ENCODE measurements at places on chromosomes 3 and 15. TPM values are rescaled to one million over a fixed set of nuclear protein-coding genes. Genes with fewer than 3 reads are reported as not detected.

- no peak for DNase-seq
Observed at GRCh38 chr3:108728105-108728504, 29.1 kb downstream of the RETNLB start.

GRCh38 chr15:54810496-54810895 is 386.2 kb downstream of the RSL24D1 start:
- no peak for DNase-seq

DNA sequence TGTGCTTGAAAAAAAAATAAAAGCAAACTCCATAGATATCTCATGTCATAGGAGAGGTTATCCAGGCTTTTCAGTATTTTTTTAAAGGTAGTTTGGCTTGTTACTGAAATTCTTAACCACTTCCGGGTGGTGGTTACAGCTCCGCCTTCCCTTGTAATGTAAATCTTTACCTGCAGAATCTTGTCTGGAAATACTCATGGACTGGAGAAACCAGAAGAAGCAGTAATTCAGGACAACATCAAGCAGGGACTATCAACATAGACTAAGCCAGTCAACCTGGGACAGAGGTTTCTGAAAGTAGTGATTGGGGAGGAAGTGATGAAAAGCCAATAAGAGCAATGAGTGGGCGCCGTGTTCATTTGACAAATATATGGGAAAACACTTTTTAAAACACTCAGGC is 78.9 kb upstream of the SKOR1 start:
- DNase-seq, result no peak

- no peak for DNase-seq
Observed at GRCh38 chr3:46484388-46484787, 13.4 kb upstream of the RTP3 start.

DNA sequence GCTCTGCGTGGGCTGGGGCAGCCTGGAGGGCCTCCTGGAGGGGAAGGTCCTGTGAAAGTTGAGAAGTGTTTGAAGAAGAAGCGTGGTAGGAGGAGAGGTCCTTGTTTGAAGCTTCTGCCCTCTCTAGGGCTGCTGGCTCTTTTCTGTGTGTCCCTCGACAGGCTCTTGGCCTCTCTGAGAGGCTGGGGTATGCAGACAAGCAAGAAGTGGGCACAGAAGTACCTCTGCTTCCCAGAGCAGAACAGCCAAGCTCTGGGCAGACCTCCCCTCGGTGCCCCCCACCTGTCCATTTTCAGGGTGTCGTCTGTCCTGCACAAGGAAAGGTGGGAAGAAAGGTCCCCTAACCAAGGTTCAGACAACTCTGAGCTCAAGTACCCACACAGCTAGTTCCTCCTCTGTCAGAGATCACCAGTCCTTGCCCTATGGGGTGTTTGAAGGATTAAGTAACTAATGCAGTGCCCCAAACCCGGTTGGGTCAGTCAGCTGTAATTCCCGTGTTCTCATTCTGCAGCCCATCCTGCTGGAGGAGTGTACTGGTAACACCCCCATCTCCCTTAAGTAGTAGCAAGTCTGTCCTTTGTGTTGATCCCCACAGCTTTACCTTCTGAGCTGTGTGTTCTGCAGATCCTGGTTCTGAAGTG is 6.3 kb downstream of the CSK start:
- DNase-seq, result no peak

The ICE2 gene
- 71.4 TPM for total RNA-seq

- no peak for DNase-seq
Observed at GRCh38 chr3:5476403-5476802, 288.9 kb downstream of the EDEM1 start.

DNA sequence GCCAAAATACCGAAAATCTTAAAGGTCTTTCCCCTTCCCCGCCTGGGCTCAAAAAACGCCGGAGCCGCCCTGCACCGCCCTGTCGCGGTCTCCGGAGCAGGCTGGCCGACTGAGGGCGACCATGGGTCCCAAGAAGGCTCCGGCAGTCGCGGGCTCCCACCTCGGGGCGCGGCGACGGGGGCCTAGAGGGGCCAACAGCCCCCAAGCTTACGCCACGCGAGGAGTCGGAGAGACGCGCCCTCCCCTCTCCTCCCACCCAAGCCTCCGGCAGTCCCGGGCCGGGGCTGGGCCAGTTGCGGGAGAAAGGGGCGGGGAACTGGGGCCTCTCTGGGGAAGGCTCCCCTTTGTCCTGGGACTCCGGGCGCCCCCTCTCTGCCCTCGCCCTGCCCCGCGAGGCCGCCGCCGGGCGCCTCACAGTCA is 69.2 kb downstream of the GOLGA8B start:
- DNase-seq, result peak; percentile 39

- DNase-seq, result no peak
Observed at GRCh38 chr3:113844622-113845222, 6.1 kb downstream of the GRAMD1C start.

The FANCD2OS gene
- total RNA-seq, result not detected

The CCDC54 gene
- total RNA-seq, result not detected

GRCh38 chr3:48788544-48789162 is 59.0 kb downstream of the PRKAR2A start:
- no peak for DNase-seq

DNA sequence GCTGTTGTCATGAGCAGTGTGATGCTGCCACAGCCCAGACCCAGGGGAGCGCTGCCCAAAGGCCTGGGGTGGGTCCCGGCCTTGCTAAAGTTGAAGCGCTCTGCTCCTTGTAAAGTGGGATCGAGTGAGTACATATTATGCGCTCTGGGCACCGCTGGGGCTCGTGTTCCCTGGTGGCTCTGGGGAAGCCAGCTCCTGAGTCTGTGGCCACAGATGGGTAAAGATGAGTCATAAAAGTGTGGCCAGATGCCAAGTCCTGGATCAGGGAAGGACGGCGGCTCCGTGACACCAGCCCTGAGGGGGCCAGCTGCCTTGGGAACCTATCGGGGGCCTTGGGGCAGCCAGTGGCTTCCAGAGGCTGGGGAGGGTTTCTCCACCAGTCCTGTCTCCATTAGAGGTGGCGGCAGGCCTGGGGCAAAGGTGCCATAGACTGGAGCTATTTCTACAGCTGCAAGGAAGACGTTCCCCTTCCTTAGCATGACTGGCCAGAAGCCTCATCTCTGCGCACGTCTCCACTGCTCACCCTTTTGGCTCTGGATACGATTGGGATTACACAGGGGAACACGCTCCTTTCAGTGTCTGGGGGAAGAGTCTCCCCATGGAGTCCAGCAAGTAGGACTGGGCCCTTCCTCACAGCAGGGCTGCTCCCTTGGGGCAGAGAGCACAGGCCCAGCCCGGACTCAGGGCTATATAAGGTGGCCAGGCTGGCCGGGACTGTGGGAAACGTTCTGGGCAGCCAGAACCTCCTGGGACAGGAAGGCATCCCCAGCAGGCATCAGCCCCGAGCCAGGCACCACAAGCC is 1.2 kb upstream of the ITIH4 start:
- no peak for DNase-seq

The TMIE gene
- total RNA-seq, result not detected

GRCh38 chr3:2944628-2945027 is 165.5 kb downstream of the IL5RA start:
- DNase-seq, result no peak

DNA sequence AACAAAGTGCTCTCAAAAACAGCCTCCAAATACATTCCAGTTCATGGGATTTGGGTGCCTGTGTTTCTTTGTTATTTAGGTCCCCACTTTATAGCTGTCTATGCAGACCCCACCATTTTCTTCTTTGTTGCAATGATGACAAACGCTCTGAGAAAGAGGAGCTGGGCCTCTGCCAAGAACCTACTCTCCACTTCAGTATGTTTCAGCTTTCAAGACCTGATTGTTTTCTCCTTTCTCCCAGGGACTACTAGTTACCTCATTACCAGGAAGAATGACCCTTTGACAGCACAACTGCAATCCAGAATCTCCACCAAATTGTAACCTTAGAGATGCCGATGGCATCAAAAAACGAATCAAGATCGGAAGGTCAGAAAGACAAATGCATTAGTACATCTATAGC is 236.8 kb downstream of the MEIS2 start:
- DNase-seq, result no peak

DNA sequence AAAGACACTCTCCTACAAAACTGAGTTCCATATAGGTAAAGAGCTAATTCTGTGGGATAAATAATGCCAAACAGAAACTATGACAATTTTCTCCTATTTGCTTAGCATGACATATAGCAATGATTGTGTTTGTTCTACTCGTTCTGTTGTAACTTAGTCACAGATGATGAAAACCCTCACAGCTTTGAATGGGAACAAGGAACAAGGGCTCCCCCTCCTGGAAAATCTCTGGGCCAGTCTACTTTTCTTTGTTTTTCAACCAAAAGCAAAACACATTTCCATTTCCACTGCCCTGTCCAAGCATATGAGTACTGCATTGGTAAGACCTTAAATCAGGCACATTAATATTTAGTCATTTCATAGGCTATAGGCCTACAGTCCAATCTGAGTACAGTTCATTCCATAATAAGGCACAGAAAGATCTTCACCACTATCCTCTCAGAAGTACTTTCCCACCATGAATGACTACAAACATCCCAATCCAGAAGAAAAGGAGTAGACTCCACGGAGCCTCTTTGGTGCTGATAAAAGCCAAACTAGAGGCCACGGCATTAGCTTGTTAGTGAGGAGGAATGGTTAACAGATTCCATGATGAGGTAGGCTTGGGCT is 67.1 kb downstream of the ATP8B4 start:
- peak; percentile 33 for DNase-seq

The NKTR gene
- 90.3 TPM for total RNA-seq

GRCh38 chr3:73018790-73019441 is 22.3 kb downstream of the PPP4R2 start:
- no peak for DNase-seq

The MNS1 gene
- 0.47 TPM for total RNA-seq

DNA sequence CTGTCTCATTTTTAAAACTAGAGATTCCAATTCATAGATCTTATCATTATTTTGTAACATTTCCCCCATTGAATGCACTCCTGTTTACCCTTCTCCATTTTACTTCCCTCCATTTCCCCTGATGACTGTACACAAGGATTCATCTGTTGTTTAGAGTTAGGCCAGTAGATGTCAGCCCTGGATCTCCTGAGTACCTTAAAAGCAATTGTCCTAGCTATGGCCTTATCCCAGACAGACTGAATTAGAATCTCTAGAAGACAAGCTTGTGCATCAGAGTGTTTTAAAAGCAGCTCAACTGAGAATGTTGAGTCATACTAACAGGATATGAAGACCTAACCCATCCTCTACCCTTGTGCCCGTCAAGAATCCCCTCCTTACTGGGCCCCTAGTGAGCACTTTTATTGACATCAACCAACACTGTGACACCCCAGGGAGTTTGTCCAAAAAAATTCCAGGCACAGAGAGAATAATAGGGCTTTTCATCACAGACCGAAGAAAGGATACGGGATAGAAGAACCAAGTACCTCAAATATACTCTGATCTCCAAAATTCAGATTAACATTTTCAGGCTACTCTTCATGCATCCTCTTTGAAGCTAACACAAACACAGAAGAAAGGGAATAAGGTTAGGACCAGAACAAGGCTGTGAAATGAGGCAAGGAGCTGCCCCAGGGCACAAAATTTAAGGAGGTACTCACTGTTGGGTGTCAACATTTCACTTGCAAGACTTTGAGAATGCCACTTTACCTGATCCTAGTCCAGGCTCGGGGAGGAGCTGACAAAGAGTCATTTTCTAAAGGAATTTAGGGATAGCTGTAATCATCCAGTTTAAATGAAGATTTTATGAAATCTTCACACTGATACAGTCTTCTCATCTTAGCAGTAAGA is 17.1 kb downstream of the ZBED2 start:
- no peak for DNase-seq

DNA sequence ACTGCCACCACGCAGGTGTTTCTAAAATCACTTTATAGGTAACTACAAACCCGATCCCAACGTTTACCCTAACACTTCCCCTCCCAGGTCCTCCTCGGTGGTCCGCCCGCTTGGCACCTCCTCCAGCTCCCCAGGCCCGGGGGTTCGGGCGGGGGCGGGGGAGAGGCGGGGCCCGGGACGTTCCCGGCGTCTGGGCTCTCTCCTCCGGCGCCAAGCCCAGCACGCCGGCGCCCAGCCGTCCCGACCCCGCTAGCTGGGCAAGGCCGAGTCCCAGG is 562 bp downstream of the CGGBP1 start:
- DNase-seq, result no peak

DNA sequence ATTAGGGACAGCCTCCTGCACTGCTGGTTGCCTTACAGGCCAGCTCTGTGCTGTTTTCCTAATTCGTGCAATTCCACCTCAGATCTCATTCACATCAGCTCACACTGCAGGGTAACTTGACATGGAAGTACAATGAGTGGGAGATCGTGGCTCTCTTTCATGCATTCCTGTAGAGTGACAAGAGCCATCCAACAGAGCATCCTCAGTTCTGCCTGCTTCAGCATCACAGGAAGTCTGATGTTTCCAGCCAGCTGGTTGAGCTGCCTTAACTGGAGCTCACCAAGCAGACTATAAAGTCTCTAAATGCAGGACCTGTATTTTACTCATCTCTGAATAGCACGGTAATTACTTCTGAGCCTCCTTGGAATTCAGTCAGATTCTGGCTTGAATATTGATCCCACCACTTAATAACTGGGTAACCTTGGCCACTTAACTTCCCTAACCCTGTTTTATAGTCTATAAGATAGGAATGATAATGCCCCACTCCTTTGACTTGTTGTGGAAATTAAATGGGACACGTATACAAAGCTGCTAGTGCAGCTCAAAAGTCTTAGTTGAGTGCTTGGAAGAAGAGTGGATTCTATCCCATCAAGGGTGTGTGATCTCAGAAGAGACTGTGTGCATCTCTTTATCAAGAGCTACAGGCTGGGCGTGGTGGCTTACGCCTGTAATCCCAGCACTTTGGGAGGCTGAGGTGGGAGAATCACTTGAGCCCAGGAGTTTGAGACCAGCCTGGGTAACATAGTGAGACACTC is 1.4 kb upstream of the DIS3L start:
- DNase-seq, result no peak

DNA sequence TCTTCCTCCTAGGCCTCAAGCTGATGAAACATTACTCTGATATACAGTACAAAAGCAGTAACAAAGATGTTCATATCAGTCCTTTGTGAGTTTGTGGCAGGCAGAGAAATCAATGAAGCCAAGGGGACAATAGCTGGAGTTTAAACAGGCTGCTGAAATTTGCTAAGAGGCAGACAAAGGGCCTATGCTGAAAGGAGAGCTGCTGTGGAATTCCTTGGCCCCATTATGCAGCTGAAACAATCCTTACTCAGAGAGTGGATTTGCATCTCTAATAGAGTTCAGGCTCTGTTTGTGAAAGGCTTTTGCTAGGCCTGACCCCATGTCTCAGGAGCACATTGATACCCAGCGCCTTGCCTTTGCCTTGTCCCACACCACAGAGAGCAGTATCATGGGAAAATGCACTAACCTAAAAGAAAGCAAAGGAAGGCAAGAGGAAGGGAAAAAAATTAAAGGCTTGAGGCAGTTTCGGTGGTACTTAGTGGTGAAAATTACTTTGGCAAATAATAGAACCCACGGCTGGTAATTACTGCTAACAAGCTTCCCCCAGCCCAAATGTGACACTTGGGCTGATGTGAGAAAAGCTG is 195.0 kb upstream of the EPHA3 start:
- DNase-seq, result no peak

The CPNE4 gene
- not detected for total RNA-seq

GRCh38 chr15:101206176-101206591 is 45.7 kb downstream of the CHSY1 start:
- peak; percentile 72 for DNase-seq

- no peak for DNase-seq
Observed at GRCh38 chr15:68154923-68155559, 50.1 kb downstream of the CALML4 start.
